ENCODE measurements at places on chromosomes 16 and 17.

- peak; percentile 38 for DNase-seq
Observed at GRCh38 chr17:78476973-78477372, 98.5 kb downstream of the PGS1 start.

DNA sequence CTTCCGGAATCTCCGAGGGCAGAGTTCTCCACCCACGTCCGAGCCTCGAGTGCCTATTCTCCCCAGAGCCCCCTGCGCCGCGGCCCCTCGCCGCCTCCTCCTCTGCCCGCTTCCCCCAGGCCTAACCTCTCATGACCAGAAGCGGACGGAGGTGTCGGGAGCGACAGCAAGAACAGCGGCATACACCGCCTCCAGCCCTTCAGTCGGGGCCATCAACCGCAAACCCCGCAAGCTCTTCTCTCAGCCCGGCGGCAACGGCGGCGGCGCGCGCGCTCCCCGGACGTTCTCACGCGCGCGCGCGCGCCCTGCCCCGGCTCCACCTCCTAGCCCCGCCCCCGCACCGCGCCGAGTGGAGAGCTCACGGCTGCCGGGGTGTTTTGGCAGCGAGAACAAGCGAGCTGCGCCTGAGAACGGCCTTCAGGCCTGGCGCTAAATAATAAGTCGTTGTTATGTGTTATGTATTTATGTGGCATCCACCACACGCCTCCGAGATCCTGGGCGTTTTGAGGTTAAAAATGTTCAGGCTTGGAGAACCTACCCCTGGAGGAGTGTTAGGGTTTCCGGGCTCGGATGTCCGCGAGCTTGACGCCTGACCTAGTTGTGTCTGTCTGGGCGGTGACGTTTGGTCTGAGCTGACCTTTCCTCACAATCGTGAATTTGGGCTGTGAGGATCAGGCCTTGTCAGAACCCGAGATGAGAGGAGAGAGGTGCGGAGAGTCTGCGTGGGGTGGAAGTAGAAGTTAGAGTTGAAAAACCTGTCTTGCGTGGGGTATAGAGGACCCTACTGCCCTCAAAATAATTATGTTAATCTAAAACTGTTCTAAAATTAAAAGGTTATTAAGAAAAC, at the start of gene RNFT1:
Gene RNFT1, minus strand, starts transcription at position 259 of the 847 bp plus-strand sequence. Its CDS starts 77 bp downstream, at position 182.
- peak; percentile 52 for DNase-seq

- no peak for DNase-seq
Observed at GRCh38 chr16:72963533-72964315, 84.2 kb downstream of the ZFHX3 start.

DNA sequence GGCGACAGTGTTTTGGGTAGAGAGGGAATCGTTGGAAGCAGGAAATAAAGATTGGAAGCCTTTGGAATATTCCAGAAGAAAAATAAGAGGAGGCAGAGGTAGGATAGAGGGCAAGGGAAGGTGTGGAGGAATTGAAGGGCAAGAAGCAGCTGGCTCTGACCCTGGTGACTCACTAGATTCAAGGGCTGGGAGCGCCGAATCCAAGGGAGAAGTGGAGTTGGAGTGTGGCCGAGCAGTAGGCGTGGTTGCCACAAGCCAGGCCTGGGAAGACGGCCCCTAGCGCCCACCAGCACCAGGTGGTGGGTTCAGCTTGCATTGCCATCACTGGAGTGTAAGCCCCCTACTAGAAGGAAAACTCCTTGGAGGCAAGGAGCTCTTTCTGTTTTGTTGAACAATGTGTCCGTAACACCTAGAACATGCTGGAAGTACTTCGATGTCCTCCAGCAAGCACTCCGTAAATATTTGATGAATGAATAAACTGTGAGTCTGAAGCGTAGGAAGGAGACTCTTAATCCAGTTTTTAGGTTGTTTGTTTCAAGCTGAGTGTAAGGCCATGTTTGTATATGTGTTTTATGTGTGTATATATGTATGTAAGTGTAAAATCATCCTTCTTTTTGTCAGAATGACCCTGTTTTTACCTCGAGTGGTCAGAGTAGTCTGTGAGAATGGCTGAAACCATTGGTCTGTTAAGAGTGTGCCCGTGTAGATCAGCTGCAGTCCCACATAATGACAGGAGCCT, 139.5 kb downstream of the CMIP start:
- DNase-seq: no peak

- peak; percentile 52 for DNase-seq
Observed at GRCh38 chr17:55527540-55528118, 16.4 kb upstream of the SMIM36 start.

- DNase-seq: peak; percentile 24
Observed at GRCh38 chr17:62892061-62892675, 73.9 kb upstream of the TANC2 start.

DNA sequence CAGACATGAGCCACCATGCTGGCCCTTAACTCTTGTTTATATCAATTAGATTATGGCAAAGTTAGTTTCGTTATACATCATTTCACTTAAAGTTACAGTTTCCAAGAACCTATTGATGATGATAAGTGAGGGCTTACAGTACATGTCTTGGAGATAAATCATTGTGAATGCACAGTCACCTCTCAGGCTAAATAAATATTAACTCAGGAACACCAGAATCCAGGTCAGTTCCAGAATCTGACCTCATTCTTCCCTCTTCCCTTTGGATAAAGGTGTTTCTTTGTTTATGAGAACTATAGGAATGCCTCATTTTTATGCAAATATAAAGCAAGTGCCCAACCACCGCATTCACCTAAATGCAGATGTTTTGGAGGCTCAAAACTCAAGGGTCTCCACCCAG, 48.4 kb upstream of the CRYM start:
- DNase-seq: no peak

DNA sequence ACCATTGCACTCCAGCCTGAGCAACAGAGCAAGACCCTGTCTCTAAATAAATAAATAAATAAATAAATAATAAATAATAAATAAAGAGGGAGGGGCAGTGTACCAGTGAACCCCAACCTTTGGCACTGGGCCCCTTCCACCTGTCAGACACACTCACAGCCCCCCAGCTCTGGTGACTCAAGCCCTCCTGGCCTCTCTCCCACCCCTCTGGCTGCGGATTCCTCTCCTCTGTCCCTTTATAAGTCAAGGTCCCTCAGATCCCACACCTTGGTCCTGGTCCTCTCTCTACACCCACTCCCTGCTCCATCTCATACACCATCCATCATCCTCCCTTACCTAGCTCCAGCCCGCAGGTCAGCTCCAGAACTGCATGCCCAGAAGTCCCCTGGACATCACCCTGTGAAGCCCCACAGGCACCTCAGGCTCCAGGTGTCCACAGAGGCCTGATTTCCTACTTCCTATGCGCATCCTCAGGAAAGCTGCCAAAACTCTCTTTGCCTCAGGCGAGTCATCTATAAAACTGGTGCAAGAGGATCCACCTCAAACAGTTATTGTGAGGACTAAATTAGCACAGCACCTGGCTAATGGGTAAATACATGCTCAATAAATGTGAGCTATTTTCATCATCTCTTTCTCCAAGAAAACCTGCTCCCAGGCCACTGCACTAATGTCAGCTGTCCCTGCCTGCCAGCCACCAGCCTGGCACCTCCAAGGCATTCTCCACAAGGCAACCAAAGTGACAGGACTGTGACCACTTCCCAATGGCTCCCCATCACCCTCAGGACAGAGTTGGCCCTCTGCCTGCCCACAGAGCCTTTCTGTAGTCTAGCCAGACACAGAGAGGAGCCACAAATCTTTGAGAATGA, 46.8 kb downstream of the BEAN1 start:
- DNase-seq: peak; percentile 67

DNA sequence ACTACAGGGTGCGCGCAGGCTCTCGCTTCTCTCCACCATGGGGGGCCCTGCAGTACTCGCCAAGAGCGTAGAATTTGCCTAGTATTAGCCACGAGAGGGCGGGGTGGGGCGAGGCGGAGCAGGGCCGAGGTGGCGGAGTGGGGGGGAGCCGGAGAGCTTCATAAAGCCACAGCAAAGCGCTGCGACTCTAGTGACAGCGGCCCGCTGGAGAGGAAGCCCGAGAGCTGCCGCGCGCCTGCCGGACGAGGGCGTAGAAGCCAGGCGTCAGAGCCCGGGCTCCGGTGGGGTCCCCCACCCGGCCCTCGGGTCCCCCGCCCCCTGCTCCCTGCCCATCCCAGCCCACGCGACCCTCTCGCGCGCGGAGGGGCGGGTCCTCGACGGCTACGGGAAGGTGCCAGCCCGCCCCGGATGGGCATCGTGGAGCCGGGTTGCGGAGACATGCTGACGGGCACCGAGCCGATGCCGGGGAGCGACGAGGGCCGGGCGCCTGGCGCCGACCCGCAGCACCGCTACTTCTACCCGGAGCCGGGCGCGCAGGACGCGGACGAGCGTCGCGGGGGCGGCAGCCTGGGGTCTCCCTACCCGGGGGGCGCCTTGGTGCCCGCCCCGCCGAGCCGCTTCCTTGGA, at the start of gene TBX21:
Gene TBX21, plus strand, starts transcription at position 190 of the 627 bp plus-strand sequence. Its CDS starts 219 bp downstream, at position 409.
- DNase-seq: no peak

DNA sequence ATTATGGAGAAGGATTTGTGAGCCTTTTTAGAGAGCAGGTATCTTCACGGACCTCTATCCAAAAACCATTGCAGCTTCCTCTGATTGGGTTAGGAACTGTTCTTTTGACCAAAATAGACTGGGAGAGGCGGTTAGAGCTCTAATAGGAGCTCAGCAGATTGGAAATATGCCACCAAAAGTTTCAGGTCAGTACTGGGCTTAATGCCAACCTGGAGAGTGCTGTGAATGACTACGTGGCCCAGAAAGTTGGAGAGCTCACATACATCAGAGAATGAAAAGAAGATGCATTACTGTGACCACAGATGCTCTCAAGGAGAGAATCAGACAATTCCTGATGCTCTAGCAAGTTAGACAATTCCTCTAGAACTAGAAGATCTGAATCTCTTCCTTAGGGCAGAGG, 86.5 kb downstream of the ABCA8 start:
- no peak for DNase-seq

DNA sequence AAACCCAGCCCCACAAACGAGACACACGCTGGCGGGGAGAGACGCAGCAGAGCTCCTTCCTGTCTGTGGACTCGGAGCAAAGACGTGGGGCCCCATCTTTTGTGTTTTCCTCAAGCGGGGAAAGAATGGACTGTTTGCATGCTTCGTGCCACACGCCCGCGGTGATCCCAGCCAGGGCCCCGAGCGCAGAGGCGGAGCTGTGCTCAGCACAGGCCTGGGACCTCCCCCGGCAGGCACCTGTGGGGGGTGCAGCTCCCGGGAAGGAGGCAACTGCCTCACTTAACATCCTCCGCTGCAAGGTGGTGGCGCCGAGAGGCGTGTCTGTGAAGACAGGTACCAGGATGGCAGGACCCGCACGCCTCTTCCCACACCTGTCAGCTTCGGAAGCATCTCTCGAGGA, 19.1 kb downstream of the TRARG1 start:
- DNase-seq: no peak

DNA sequence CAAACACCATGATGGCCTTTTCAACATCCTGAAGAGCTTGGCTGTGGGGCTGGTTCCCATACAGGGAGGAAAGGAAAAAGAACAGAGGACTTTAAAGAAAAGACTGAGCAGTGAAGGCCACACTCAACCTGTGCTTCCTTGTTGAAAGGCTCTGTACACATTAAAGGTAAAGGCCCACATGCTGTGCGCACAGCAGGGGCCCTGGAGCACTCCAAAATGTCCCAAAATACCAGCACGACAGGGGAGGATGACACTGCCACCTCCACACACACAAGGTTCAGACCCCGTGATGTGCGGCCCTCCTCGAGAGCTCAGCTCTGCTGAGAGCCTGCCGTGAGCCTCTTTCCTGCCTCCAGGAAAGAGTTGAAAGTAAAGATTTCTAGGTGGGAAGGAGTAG, 36.5 kb downstream of the FANCA start:
- DNase-seq: no peak

DNA sequence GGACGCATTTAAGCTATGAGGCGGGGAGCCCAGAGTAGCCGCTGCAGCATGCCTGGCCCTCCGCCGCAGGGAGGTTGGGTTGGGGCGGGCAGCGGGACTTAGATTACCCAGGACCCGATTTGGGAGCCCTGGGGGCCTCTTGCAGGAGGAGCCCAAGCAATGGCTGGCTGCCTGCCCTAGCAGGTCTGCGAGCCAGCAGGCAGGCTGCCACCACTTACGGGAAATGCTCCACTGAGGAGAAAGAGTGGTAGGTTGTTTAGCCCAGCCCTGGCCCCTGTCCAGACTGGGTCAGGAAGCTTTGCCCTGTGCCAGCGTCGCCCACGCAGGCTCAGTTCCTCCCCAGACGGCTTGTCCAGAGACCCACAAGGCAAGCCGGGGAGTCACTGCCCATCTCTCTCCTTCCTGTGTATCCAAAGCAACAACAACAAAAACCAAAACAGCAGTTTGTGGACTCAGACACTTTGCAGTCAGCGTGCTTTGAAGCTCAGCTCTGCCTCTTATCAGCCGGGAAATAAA, 10.3 kb upstream of the TVP23A start:
- peak; percentile 49 for DNase-seq

GRCh38 chr17:28796062-28796461, 46.5 kb downstream of the FAM222B start:
- no peak for DNase-seq

DNA sequence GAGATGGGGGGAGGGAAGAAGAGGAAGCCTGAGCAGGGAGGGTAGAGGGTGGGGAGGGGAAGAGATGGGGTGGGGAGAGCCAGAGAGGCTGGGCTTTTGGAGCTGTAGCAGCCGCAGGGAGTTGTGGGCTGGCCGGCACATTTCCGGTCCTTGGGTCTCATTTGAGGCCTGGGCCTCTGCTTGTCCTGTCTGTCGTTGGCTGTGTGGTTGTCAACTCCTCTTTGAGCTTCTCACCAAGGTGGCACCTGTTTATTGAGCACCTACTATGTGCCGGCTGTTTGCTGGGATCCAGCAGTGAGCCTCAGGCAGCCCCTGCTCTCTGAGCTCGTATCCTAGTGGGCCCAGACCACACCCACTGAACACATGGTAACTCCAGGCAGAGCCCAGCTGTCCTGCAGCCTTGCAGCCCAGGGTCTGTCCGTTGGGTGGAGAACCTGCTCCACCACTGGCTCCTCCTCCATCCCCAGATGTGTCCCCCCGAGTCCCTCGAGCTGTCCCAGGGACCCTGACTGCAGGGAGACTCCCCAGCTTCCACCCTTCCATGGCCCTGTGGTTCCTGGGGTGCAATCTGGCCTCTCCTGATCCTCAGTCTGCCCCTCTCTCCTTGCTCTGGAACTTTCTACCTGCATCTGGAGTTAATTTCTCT, 164.9 kb downstream of the IRF8 start:
- DNase-seq: no peak

DNA sequence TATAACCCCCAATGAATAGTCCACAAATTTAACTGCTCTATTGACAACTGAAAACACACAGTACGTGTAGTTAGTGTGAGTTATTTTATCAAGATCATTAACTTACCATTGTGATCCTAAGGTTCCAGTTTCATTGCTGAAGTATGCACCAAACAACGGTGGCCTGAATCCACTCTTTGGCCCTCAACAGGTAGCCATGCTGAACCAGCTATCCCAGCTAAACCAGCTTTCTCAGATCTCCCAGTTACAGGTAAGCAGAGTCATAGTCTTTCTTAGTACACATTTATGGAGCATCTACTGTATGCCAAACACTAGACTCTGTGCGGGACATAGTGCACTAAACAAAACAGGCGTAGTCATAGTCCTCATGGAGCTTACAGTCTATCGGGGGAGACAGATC, 40.3 kb upstream of the SLC5A11 start:
- no peak for DNase-seq
